Renal cortex interstitium (tissue), 15 donors: ENCODE measurements at places on chromosomes 4 and X. TPM values are rescaled to one million over a fixed set of nuclear protein-coding genes. Genes with fewer than 3 reads are reported as not detected.

DNA sequence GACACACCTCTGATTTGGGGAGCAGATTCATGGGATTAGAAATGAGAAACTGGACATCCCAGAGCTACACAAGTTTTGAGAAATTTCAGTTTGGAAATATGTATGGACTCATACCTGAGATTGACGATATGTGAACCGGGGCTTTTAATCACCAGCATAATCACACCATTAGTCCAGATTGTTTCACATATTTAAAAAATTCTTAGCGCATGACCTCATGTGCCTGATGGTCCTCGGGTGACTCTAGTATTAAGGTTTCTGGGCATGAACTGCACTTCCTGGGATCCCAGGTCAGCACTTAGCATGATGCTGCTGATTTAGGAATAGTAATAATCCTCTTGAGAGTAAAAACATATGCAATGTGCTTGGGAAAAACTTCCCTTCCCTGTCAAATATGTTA is 91.9 kb upstream of the BCOR start:
- DNase-seq = no peak

The NSG1 gene
- 6.0 TPM for polyA plus RNA-seq

DNA sequence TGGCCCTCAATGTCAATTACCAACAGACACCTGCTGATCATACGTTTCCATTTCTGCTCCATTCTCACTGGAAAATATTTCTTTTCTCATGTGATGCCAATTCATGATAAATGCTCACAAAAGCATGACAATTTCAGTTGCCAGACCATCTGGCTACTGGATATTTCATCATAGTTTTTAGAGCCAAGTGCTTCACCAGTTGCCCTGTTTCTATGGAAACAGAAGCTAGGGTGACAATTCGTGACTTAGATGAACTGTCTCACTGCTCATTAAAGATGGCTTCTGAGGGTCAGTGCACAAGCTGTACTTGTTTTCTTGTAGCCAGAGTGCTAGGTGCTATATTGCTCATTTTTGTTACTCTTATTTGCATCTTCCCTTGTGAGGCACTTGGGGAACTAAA is 184.9 kb downstream of the COMMD8 start:
- no peak for DNase-seq

DNA sequence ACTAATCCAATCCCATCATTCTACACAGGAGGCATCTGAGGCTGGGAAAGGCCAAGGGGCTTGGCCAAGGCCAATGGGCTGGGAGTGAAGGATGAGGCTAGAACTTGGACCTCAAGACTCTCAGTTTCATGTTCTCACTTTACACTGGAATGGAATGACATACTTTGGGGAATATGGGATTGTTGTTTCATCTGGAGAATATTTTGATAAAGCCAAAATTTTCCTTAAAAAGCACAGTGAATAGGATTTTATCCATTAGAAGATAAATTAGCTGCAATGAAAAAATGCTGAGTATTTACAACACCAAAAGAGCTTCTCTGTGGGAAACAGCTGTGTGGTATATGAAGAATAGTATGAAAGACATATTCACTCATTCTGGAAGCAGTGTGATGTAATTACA is 29.3 kb downstream of the SMIM20 start:
- DNase-seq = no peak

DNA sequence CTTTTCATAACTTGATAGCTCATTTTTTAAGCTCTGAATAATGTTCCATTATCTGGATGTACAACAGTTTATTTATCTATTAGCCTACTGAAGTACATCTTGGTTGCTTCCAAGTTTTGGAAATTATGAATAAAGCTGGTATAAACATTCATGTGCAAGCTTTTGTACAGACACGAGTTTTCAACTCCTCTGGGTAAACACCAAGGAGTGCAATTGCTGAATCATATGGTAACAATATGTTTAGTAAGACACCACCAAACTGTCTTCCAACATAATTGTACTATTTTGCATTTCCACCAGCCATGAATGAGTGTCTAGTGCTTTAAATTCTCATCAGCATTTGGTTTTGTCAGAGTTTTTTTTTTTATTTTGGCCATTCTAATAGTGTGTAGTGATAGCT is 266.7 kb upstream of the ATOH1 start:
- no peak for DNase-seq

GRCh38 chrX:1321674-1322073 is 14.9 kb upstream of the IL3RA start:
- DNase-seq = no peak

The MTNR1A gene
- 1.9 TPM for polyA plus RNA-seq

GRCh38 chr4:39883646-39884045 is 94.1 kb downstream of the PDS5A start:
- no peak for DNase-seq

DNA sequence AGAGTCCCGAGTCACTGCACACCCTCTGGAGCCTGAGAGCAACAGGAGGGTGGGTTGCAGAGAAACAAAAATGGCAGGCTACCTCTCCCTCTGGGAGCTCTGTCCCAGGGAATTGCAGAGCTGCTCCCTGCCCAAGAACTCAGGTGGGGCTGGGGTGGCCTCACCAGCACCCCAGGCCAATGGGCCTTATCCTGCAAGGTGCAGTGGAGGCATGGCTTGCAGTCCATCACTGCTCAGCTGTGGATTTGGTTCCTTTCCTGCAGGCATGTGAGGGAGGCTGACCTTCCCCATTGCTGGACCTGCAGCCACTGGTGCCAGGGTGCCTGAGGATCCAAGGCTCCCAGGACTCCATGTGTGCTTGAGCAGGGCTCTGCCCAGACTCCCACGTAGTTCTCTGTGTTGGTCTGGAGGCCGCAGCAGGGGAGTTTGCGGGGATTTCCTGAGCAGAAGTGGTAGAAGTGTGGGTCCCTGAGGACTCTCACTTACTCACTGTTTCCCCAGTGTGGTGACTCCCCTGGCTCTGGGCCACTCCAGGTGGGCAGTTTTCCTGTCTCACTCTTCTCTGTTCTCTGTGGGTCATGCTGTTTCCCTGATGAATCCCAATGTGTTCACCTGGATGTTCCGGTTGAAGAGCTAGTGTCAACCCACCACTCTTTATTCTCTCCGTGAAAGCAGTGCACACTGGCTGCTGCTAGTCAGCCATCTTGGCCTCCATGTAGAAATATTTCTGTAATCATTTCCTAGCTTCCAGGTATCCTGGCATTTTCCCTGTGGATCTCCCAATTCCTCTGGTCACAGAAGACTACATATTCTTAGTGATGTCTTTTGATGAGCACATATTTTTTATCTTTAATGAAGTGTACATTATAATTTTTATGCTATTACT is 82.3 kb downstream of the ARHGAP24 start:
- no peak for DNase-seq

DNA sequence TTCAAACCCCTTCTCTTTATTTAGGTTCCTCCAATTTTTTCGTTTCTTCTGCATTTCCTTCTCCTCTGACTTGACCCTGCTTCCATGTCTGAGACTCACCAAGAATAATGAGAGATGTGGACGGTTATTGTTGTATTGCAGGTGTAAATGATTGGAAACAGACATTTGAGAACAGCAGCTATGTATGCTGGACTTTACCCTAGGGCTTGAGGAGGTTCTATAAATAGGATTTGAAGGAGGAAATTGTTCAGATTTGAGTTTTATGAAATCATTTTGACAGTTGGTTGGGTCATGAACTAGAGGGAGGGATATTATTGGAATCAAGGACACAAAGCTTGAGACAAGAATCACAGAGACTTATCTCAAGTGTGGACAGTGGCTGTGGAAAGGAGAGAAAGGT is 614.6 kb upstream of the CPEB2 start:
- DNase-seq = no peak

DNA sequence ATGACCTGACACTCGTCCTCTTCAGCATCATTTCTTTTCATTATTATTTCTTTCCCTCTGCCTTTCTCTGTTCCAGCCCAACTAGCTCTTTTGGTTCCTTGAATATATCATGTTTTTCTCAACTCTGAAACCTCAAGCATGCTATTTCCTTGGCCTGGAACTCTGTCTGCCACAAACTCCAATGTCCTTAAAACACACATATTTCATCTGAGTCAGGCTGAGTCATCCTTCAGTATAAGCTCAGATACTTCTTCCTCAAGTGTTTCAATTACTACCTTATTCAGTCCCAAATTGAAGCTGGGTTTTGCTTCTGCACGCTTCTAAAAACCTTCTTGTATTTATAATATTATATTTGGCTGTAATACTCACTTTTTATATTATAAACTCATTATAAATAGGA is 424.2 kb downstream of the PDGFC start:
- no peak for DNase-seq

The PLAC1 gene
- polyA plus RNA-seq = 7.8 TPM

The PDCL2 gene
- 0.47 TPM for polyA plus RNA-seq

DNA sequence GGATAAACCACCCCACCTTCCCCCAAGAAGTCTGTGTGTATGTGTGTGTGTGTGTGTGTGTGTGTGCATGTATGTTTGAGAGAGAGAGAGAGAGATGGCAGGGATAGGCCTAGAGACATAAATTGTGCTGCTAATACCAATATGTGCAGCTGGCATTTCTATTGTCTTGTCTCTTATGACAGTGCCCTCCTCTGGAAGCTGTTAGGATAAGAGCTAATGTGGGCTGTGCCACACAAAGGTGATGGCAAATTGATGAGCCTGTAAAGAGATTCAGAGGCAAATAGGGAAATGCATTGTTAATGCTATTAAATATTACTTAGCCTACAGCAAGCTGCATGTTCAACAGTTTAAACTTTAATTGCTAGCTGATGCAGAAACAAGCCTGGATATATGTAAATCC is 332.0 kb downstream of the NKX6-1 start:
- DNase-seq = no peak

- DNase-seq = no peak
Observed at GRCh38 chrX:43836435-43837184, 45.6 kb downstream of the MAOB start.

DNA sequence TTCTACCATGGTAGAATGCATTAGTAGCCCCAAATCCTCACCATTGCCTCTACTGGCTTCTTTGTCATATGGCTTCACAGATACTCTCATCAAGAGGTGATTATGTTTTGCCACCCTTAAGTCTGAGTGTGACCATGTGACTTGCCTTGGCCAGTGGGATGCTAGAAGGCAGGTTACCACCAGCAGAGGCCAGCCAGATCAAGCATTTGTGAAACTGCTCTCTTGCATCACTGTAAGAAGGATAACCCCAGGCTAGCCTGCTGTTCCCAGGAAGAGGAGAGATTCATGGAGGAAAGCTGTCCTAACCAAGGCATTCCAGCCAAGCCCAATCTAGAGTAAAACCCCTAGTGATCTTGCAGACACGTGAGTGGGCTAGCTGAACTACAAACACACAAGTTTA is 46.8 kb downstream of the USP46 start:
- DNase-seq = no peak

The UGDH gene
- polyA plus RNA-seq = 94.8 TPM

DNA sequence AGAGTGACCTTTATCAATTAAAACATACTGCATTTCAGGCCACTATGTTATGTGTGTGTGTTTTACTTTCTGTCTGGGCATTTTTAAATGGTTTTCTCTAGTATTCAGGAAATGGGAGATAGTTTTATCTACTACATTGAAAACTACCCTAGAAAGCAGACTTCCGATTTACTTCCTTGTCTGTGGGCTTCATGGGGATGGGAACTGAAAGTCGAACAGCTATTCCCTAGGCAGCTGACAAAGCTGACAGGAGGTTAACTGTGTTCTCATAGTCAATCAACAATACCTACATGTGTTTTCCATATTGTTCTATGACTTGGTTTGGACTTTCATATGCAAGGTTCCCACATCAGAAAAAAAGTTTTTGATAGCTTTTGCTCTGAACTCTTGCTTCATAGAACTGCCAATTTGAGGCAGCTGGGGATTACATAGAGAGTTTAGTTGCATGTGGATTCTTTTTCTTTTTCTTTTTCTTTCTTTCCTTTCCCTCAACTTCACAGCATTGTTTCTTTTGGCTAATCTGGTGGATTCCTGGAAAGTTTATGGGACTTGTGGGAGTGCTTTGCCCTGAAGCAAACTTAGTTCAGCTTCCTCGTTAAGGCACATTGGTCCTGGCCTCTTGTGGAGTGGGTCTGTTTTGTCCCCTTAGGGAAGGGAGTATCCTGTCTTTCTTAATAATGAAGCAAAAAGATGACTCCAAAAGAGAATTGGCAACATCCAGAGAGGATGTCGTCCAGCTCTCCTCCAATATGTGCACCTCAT is 327.1 kb upstream of the GIMD1 start:
- peak; percentile 7 for DNase-seq

- no peak for DNase-seq
Observed at GRCh38 chr4:151561551-151562256, 152.7 kb downstream of the FHIP1A start.

The CSAG3 gene
- polyA plus RNA-seq = not detected

The MAB21L2 gene
- polyA plus RNA-seq = not detected

GRCh38 chrX:106919932-106920452 is at the start of gene CLDN2:
Gene CLDN2 (plus strand): TSS chrX:106920402. CDS start chrX:106928229, 7,827 bp downstream.
- no peak for DNase-seq

DNA sequence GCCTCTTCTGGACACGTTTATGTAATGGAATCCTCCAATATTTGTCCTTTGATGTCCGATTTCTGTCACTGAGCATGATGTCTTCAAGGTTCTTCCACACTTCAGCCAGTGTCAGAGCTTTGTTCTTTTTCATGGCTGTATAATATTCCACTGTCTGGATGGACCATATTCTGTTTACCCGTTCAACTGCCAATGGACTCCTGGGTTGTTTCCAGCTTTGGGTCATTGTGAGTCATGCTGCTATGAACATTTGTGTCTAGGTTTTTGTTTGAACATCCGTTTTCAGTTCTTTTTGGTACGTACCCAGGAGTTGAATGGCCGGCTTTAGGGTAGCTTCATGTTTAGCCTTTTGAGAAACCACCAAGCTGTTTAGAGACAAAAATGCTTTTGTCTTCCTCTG is 93.2 kb downstream of the SHOX start:
- no peak for DNase-seq

The PAGE5 gene
- polyA plus RNA-seq = not detected

The PABPC1L2A gene
- not detected for polyA plus RNA-seq

- no peak for DNase-seq
Observed at GRCh38 chr4:24443200-24443599, 141.2 kb downstream of the DHX15 start.

- DNase-seq = no peak
Observed at GRCh38 chr4:151643564-151643963, 117.2 kb downstream of the GATB start.

The PRR32 gene
- 0.09 TPM for polyA plus RNA-seq

DNA sequence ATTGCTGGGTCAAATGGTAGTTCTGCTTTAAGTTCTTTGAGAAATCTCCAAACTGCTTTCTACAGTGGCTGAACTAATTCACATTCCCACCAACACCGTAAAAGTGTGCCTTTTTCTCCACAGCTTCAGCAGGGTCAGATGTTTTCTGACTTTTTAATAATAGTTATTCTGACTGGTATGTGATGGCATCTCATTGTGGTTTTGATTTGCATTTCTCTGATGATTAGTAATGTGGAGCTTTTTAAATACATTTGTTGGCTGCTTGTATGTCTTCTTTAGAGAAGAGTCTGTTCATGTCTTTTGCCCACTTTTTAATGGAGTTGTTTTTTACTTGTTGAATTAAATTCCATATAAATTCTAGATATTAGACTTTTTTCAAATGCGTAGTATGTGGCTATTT is 257.5 kb upstream of the ANKRD50 start:
- DNase-seq = no peak

- no peak for DNase-seq
Observed at GRCh38 chr4:96649536-96649935, 809.6 kb downstream of the PDHA2 start.
